Endodermal cell (in vitro differentiated cells): ENCODE measurements at places on chromosomes 2 and 18.

GRCh38 chr2:150643114-150643725 lies 155.8 kb upstream of the RND3 start:
- H3K36me3 ChIP-seq = no peaks in the 10 kb centered on the region
- no peak overlapping the region for H3K27ac ChIP-seq
- no peak overlapping the region for H3K4me3 ChIP-seq
- H3K4me1 ChIP-seq = peaks cover 7% of the 10 kb centered on the region

DNA sequence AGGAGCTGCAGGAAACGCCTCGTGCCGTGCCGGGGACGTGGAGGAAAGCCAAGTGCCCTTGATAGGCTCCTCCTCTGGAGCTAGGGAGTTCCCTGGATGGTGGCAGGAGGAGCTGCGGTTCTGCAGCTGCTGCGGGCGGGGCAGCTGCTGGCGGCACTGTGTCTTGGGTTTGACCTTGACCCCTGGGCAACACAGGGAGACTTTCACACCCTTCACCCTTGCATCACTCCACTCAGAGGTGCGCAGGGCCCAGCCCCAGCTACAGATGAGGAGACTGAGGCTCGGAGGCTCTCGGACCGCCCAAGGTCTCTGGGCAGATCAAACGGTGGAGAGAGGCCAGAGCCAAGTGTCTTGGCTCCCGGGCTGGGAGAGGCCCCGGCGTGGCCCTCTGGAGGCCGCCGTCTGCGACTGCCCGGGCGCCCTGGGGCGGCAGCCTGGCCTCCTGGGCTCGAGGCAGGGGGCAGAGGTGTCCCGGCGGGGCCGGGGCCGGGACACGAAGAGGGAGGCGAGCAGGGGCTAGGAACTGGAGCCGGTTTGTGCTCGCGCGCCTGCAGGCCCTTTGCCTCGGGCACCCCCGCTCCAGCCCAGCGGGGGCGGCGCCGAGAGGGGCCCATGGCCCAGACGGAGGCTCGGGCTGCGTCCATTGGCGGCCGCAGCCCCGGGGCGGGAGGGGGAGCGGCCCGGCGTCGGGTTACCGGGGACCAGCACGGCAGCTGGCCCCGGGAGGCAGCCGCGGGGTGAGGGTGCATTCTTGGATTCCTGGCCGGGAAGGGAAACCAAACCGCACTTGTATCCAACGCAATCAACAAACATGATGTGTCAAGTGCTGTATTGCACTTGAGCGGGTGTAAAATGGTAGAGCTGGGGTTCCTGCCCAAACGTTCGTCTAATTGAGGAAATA lies 129.6 kb upstream of the SLC1A4 start:
- no peaks in the 10 kb centered on the region for H3K27me3 ChIP-seq
- H3K4me1 ChIP-seq = peaks cover 15% of the 10 kb centered on the region
- no peaks in the 10 kb centered on the region for H3K36me3 ChIP-seq
- no peak overlapping the region for H3K27ac ChIP-seq
- DNase-seq = peak; percentile 87

DNA sequence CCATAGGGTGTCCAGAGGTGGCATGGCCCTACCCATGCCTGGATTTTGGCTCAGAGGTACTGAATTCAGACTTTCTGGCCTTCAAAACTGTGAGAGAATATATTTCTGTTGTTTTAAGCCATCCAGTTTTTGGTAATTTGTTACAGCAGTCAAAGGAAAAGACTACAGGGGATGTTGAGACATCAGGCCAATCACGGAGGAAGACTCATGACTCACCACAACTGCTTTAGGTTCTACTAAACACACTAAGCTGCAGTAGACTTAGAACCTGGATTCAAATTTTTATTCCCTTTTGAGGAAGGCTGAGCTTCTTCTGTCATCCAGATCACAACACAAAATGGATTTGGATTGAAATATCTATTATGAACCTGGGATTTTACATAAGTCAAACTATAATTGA lies 12.0 kb upstream of the C2orf66 start:
- no peak overlapping the region for H3K4me3 ChIP-seq
- no peaks in the 10 kb centered on the region for H3K4me1 ChIP-seq
- DNase-seq = no peak
- no peaks in the 10 kb centered on the region for H3K36me3 ChIP-seq
- H3K27me3 ChIP-seq = no peaks in the 10 kb centered on the region

- no peaks in the 10 kb centered on the region for H3K27me3 ChIP-seq
- no peak overlapping the region for H3K4me3 ChIP-seq
- H3K27ac ChIP-seq = no peak overlapping the region
- no peak for DNase-seq
- no peaks in the 10 kb centered on the region for H3K4me1 ChIP-seq
Observed at GRCh38 chr2:6855860-6856547, 9.7 kb downstream of the CMPK2 start.

DNA sequence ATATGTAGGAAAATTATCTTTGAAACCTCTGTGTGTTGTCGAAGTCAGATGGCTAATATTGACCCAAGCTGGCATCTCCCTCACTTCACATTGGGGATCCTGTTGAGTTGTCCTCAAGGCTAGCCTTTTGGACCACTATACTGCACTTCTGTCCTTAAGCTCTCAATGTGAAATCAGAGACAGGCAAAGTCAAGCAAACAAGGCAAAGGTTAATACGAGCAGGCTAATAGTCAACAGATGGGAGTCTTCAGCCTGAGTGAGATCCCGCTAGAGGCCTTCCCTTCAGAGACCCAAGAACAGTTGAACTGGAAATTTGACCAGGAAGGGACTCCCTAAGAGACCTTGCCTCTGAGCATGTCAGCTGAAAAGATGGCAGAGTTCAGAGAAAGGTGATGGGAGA lies 475.4 kb downstream of the PARD3B start:
- no peaks in the 10 kb centered on the region for H3K27me3 ChIP-seq
- H3K27ac ChIP-seq = no peak overlapping the region
- H3K4me1 ChIP-seq = peaks cover 10% of the 10 kb centered on the region
- no peak overlapping the region for H3K4me3 ChIP-seq
- no peak for DNase-seq

DNA sequence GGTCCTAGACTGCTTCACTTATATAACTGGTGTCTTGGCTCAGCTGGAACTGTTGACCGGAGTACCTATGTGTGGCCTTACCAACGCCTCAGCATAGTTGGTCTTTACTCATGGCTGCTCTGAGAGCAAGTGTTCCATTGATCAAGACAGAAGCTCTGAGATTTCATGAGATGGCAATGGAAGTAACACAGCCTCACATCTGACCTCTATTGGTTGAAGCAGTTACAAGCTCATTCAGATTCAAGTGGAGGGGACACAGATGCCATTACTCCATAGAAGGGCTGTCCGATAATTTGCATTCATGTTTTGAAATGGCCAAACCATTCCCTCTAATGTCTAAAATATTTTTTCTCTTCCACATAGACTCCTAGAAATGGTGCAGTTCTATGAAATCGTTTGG lies 46.4 kb upstream of the STK39 start:
- H3K4me3 ChIP-seq = no peak overlapping the region
- DNase-seq = no peak
- no peaks in the 10 kb centered on the region for H3K27me3 ChIP-seq
- H3K27ac ChIP-seq = no peak overlapping the region

DNA sequence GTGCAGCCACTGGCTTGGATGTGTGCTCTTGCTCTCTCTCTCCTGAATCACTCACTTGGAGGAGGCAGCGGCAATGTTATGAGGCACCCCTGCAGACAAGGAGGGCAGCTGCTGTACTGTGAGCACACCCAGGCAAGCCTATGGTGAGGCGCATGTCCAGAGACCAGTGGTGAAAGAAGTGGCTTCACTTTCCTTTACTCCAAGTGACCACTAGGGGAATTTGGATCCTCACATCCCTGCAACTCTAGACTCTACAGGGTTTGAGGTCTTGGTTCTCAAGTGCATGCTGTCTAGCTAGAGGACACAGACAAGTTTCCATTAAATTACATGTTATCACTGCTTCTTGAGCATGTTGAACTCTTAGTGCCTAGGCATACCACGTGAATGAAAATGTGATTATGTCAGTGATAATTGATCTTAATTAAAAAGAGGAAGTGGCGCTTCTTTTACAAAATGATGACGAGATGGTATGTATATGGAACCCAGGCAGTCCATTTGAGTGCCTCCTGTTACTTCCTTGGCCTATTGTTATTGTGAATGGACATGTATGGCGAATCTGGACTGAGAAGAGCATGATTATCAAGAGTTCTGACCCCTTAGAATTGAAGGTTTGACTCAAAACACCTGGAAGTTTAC lies 181.0 kb upstream of the CDH2 start:
- H3K27ac ChIP-seq = no peak overlapping the region
- no peaks in the 10 kb centered on the region for H3K36me3 ChIP-seq
- H3K4me1 ChIP-seq = no peaks in the 10 kb centered on the region
- no peaks in the 10 kb centered on the region for H3K27me3 ChIP-seq
- DNase-seq = peak; percentile 72
- H3K4me3 ChIP-seq = no peak overlapping the region

GRCh38 chr2:217981084-217981730 lies 21.6 kb downstream of the TNS1 start:
- no peaks in the 10 kb centered on the region for H3K36me3 ChIP-seq
- H3K27me3 ChIP-seq = peaks cover 28% of the 10 kb centered on the region
- H3K4me3 ChIP-seq = no peak overlapping the region
- H3K27ac ChIP-seq = no peak overlapping the region
- no peak for DNase-seq

DNA sequence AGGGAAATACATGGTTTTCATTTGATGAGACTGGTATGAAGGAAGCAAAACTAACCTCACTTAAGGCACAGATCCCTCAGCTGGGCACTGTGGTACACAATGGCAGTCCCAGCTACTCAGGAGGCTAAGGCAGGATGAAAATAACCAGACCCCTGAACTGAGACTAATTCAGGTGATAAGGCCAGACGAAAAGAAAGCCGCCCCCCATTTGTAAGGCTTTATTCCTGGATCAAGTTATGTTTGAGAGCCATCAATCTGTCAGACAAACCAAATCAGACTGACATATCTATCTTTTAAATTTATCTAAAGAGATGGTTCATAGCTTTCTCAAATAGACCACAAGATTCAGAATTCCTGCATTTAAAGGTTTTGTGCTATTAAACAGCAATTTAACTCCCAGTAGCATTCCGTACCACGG lies 4.1 kb downstream of the SRSF7 start:
- H3K4me1 ChIP-seq = peaks cover 1% of the 10 kb centered on the region

DNA sequence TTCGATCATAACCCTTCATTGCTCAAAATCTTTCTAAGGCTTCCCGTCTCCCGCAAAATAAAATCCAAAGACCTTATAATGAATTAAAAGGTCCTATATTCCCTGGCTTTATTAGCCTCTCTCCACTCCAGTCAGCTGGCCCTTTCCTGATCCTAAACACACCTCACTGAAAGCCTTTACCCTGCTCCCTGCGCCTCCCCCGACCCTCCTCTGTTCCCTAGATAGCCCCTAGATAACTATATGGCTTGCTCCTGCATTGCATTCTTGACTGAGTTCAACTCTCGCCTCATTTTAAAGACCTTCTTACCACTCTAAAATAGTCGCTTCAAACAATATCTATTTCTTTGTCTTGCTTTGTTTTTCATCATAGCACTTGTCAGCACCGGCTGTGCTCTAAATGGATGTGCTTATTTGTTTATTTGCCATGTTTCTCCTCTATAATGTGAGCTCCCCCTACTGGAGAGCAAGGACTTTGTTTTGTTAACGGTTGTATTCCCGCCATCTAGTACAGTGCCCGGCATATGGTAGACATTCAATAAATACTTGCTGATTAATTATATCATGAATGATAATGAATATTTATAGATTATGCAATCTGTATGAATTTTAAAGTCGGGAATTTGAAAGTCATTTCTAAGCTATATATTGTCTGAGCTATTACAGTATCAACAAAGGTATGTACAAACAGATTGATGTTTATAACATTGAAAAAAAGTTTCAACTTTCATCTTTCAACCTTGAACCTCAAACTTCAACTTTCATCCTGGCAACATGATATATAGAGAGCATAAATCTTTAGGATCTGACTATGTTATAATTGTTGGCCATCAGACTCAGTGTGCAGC lies 32.4 kb upstream of the VIT start:
- no peaks in the 10 kb centered on the region for H3K36me3 ChIP-seq
- no peak overlapping the region for H3K4me3 ChIP-seq
- no peak overlapping the region for H3K27ac ChIP-seq
- no peaks in the 10 kb centered on the region for H3K27me3 ChIP-seq
- no peaks in the 10 kb centered on the region for H3K4me1 ChIP-seq
- DNase-seq = peak; percentile 61

GRCh38 chr2:145026456-145027455 lies 506.8 kb upstream of the ZEB2 start:
- H3K4me1 ChIP-seq = no peaks in the 10 kb centered on the region
- H3K27ac ChIP-seq = no peak overlapping the region
- H3K36me3 ChIP-seq = no peaks in the 10 kb centered on the region
- H3K4me3 ChIP-seq = no peak overlapping the region
- no peak for DNase-seq
- no peaks in the 10 kb centered on the region for H3K27me3 ChIP-seq

GRCh38 chr2:53067533-53067932 lies 700.1 kb upstream of the CHAC2 start:
- no peak for DNase-seq
- no peaks in the 10 kb centered on the region for H3K36me3 ChIP-seq
- H3K4me3 ChIP-seq = no peak overlapping the region
- no peak overlapping the region for H3K27ac ChIP-seq
- H3K4me1 ChIP-seq = no peaks in the 10 kb centered on the region
- no peaks in the 10 kb centered on the region for H3K27me3 ChIP-seq

- no peaks in the 10 kb centered on the region for H3K27me3 ChIP-seq
- H3K27ac ChIP-seq = no peak overlapping the region
- H3K4me1 ChIP-seq = peaks cover 6% of the 10 kb centered on the region
- no peak overlapping the region for H3K4me3 ChIP-seq
- no peak for DNase-seq
Observed at GRCh38 chr2:230975927-230976326, 20.0 kb upstream of the SPATA3 start.

GRCh38 chr2:207763303-207763917 lies 6.3 kb downstream of the FZD5 start:
- peak overlapping the region; percentile 95 for H3K4me3 ChIP-seq
- H3K27me3 ChIP-seq = no peaks in the 10 kb centered on the region
- no peaks in the 10 kb centered on the region for H3K4me1 ChIP-seq

DNA sequence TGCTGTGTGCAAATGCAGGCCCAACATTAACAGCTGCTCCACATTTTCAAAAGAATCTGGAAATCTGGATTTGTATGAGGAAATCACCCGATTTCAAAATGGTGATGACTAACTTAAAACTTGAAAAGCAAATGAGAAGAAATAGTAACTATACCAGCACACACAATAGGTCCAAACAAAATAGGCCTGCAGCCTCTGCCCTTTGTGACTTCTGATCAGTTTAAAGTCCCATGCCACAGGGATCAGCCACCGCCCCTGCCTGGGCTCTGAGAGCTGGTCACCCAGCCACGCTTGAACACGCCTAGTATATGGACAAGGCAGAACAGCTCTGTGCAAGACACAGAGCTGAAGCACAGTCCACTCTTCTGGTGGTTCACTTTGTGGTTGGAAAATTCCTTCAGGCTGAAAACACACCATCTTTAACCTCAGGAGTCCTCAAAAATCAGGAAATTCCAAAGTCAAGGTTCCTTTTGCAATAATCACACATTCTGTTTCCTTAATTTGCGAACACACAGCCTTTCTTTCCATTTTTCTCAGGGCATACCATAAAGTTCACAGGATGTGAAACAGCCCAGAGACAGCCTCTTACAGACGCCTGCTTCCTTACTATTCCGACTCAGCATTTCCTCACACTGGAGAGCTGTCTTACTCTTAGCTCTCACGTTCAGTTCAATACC lies 150.1 kb upstream of the RIOK3 start:
- H3K27ac ChIP-seq = no peak overlapping the region
- peaks cover 7% of the 10 kb centered on the region for H3K4me1 ChIP-seq
- peak; percentile 33 for DNase-seq
- H3K4me3 ChIP-seq = no peak overlapping the region
- H3K36me3 ChIP-seq = no peaks in the 10 kb centered on the region
- no peaks in the 10 kb centered on the region for H3K27me3 ChIP-seq

GRCh38 chr2:191691016-191691735 lies 13.2 kb downstream of the NABP1 start:
- H3K4me3 ChIP-seq = no peak overlapping the region
- H3K4me1 ChIP-seq = peaks cover 5% of the 10 kb centered on the region
- H3K27me3 ChIP-seq = no peaks in the 10 kb centered on the region
- H3K36me3 ChIP-seq = no peaks in the 10 kb centered on the region
- no peak overlapping the region for H3K27ac ChIP-seq
